ENCODE measurements at places on chromosomes 3 and 15.

GRCh38 chr3:184590795-184591194, 29.2 kb downstream of the EPHB3 start:
- DNase-seq = no peak

DNA sequence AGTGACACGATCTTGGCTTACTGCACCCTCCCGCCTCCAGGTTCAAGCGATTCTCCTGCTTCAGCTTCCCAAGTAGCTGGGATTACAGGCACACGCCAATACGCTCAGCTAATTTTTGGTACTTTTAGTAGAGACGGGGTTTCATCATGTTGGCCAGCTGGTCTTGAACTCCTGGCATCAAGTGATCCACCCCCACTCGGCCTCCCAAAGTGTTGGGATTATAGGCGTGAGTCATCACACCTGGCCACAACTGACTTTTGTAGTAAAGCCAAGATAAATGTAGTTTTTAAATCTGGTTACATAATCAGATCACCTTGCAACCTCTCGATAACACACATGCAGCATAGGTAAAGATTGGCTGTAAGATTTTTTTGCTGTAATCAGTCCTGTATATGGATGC, 657.5 kb upstream of the DPPA4 start:
- DNase-seq = no peak

DNA sequence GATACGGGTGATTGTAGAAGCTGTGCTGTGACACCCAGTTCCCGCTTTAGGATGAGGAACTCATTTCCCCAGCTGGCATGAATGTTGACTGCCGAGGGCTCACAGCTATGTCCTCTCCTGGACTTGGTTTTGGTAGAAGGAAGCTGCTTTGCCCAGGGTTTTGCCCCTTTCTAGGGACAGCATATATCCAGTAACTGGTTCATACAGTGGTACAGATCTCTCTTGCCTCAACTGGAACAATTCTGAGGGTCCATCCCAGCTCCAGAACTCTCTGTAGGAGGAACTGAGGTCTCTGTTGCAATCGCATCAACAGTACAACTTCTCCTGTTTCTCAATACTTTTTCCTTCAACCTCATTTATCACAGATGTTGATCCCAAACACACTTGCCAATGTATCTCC, 54.5 kb upstream of the FNDC3B start:
- DNase-seq = no peak

- DNase-seq = no peak
These were observed 104.2 kb downstream of the AGBL1 start for GRCh38 chr15:86183596-86184491.

GRCh38 chr3:106065831-106066230, 197.0 kb upstream of the CBLB start:
- DNase-seq = no peak

DNA sequence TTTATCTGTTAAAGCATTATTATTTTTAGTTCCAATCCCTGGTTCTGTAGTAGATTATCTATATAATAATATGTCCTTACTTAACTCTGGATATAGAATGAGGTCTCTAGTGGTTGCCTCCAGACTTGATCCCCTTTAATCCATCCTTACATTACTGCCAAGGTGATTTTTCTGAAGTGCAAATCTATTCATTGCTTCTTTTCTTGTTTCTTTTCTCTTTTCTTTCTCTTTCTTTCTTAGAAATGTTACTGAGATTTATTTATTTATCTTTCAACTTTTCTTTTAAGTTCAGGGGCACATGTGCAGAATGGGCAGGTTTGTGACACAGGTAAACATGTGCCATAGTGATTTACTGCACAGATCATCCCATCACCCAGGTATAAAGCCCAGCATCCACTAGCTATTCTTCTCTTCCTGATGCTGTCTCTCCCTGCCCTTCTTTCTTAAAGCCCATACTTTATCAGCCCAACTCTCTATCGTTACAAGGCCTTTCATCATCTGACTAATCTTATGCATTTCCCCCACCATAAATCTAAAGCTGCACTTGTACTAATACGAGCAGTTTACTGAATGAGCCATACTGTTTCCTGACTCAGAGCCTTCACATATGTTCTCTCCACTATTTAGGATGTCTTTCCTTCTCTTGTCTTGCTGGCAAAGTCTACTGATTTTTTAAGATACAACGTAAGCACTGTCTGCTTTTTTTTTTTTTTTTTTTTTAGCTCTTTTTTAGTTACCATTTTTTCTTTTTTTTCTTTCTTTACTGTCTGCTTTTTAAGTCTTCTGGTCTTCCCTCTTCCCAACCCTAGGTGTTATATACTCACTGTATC, 4.6 kb downstream of the GLCE start:
- no peak for DNase-seq

- no peak for DNase-seq
These were observed 190.3 kb downstream of the XXYLT1 start for GRCh38 chr3:195080571-195081151.

DNA sequence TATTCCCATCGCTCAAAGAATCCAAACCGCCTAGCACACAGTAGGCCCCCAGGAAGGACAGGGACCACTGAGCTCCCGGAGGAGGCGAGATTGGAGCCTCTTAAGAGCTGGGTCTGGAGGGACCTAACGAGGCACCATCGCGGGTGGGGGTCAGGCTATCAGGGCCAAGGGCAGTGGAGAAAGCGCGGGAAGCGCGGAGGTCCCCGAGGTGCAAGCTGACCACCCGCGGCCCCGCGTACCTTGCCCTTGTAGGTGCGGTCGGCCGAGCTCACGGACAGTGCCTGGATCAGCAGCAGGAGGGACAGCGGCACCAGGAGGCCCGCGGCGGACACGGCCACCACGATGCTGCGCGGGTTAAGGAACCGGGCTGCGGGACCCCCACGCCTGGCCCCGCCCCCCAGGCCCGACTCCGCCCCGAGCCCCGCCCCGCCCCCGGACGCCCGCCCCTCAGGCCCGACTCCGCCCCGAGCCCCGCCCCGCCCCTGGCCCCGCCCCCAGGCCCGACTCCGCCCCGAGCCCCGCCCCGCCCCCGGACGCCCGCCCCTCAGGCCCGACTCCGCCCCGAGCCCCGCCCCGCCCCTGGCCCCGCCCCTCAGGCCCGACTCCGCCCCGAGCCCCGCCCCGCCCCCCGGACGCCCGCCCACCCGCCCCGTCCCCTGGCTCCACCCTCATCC, 3.9 kb downstream of the ZDHHC19 start:
- no peak for DNase-seq

DNA sequence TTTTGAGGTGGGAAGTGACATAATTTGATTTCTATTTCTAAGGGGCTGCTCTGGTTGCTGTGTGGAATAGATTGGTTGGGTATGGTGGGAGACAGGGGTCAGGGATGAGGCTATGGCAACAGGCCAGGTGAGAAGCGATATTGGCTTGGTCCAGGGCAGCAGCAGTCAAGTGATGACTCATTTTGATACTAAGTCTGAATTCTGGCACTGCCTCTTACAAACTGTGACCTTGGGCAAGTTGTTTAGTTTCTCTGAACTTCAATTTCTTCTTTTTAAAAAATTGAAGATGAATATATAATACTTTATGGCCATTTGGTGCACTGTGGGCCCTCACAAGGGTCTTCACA, 40.4 kb upstream of the CLSTN2 start:
- no peak for DNase-seq

DNA sequence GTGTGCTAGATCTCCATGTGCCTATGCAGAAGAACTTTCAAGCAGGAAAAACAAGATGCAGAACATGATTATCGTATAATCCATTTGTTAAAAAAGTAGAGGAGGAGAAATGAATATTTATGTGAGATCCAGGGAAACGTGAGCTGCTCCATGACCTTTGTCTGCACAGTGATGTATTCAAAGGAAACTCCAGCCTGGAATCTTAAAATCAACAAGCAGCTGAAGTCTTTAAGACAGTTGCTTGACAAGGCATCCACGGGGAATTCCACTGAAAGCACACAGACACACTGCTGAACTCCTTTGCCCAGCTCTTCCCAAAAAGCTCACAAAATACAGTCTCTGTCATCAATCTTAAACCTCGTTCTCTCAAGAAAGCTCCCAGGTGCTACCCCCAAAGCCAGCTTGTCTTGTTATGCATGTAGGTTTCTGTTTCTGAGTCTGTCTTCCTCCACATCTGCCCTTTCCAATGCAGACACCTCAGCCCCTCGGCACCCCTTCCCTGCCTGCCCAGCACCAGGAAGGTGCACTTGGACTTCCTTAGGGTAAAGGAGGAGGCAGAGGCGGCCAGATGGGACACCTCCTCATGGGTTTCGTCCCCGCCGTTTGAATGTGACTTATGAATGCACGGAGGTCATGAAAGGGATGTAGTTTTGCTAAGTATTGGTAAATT, 28.7 kb downstream of the LRRK1 start:
- DNase-seq = no peak

GRCh38 chr3:150371741-150372254, 36.3 kb upstream of the TSC22D2 start:
- DNase-seq = no peak

DNA sequence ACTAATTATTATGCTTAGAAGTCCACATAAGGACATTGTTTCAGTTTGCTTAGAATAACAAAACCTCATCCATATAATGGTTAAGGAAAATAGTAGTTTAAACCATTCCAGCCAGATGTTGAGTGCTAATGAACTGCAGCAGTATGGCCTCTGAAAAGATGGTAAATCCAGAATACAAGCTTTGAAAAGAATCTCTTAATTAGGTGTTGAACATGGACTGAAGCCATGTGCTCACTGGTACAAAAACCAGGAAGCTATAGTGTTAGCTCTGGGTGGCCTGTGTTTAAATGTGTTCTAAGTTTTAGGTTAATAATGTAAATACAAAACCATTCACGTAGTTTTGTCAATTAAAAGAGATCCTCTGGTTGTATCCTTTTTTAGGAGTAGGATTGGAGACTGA, 78.2 kb downstream of the GALK2 start:
- no peak for DNase-seq

DNA sequence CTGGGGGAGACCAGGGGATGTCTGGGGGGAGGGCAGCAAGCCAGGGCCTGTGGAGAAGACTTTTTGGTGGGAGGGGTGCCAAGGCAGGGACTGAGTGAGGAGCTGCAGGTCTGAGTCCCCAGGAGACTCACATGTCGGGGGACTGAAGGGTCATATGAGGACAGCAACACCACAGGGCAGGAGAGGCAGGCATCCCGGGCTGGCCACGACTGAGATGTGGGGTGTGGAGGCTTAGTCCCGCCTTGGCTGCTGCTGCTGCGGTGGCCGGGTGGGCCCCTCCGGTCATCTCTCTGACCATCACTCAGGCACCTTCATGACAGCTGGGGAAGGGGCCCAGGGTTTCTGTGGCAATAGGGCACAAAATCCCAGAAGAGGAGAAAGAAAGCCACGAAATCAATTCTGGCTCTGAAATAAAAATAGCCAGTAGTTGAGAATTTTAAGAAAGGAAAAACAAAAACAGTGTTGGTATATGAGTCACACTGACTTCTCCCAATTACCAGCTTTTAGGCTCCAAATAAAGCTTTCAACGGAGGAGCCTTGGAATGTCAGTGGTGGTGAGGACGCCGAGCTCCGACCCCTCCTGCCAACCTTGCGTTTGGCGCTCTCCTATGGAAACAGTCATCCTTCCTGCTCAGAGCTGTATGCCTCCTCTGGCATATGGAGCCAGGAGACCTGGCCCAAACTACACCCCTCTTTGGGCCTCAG, 52.9 kb upstream of the ITGA11 start:
- DNase-seq = no peak

DNA sequence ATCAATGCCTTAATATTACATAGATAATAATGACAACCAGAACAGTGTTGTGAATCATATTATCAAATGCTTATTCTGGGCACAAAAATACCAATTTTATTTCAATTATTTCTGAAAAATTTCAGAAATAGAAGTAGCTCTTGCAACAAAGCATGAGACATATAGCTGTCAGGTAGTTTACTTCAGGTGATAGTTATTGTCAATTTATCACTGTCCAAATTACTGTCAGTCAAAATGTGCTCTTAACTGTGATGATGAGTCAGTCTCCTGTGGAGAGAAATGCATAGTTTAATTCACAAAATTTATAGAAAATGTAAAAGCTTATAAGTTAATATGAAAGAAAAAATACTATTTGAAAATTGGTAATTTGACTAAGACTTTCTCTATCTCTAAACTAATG, 1078.4 kb upstream of the GBE1 start:
- no peak for DNase-seq

DNA sequence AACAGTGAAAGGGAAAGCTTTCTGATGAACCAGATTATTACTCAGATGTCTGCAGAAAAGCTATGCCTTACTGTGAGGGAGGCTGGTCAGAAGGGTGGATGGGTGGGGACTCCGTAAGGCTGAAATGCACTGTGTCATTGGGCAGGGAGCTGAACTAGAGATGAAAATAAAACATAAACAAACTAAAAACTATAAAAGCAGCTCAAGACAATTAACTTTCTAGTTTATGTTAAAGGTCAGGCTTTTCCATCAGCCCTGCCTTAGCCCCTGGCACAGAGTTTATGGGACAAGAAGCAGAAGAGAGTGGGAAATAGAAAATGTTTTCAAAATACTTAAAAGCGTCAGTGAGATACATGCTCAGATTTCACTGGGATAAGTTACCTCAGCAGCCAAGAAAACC, 310.0 kb upstream of the UBE2E2 start:
- no peak for DNase-seq

- no peak for DNase-seq
These were observed 11.2 kb downstream of the SLCO3A1 start for GRCh38 chr15:91864664-91865063.

GRCh38 chr3:45978006-45978761, 17.4 kb downstream of the FYCO1 start:
- no peak for DNase-seq

GRCh38 chr3:141619450-141619849, 118.6 kb upstream of the RNF7 start:
- DNase-seq = no peak

DNA sequence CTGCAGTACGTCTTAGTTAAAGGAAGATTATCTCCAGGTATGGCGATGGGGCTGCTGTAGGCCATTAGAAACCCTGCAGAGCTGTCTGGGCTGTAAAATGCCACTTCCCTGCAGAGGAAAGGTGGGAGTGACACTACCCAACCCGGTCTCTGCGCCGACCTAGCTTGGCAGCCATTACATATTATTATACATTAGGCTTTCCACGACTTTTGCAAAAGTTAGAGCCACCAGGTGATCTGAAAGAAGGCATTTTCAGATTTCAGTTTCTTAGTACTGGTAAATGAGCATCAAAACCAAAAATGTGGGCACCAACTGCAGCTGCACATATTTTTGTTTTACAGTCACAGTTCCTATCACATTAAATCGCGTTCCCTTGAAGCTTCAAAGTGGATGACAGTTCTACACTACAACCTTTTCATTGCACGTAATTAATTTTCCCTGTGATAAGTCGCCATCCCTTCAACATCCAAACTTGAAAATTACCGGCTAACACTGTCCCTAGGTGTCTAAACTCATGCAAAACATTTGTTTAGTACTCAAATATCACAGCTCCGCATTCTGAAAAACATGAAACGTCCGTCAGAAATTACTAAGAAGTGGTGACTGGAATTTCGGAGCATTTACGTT, 81.4 kb upstream of the CHD2 start:
- no peak for DNase-seq

DNA sequence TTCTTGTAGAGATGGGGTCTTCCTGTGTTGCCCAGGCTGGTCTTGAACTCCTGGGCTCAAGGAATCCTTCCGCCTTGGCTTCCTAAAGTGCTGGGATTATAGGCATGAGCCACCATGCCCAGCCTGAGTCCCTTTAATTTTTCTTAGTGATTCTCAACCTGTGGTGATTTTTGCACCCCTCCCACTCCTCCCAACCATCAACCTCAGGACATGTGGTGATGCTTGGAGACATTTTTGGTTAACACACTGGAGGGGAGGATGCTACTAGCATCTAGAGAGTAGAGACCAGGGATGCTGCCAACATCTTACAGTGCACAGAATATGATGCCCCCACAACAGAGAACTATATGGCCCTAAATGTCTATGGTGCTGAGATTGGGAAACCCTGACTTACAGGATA, 83.0 kb upstream of the LMOD3 start:
- DNase-seq = no peak

GRCh38 chr3:31848911-31849310, 132.2 kb downstream of the OSBPL10 start:
- no peak for DNase-seq
